Activated CD4-positive, alpha-beta T cell treated with anti-CD3 and anti-CD28 coated beads, Interleukin-2, amount 10 ng/mL, durations not matched to agents 24 days and 14 days (primary cell): ENCODE measurements at places on chromosomes 7 and 10. TPM values are rescaled to one million over a fixed set of nuclear protein-coding genes. Genes with fewer than 3 reads are reported as not detected.
A peak's percentile ranks its signal among the peaks of the same experiment; 100 is the strongest.

GRCh38 chr7:27201580-27202017 is 1.7 kb upstream of the HOXA13 start:
- no peak for DNase-seq

DNA sequence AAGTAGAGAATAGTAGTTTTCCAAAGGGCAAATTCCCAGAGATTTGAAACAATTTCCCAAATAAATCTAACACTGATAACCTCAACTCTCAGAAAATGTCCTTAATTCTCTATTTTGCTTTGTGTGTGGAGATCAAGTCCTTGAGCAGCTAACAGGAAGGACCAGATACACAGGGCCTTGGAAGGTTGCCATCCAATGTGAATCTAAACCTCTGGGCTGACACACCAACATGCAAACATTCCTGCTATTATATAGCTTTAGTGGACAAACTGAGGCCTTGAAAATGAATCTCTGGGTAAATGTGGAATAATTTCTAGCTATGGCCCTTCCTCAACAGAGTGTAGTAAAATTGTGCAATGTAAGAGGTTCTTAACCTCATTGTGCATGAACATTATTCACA is 44.1 kb upstream of the PARD3 start:
- no peak for DNase-seq

DNA sequence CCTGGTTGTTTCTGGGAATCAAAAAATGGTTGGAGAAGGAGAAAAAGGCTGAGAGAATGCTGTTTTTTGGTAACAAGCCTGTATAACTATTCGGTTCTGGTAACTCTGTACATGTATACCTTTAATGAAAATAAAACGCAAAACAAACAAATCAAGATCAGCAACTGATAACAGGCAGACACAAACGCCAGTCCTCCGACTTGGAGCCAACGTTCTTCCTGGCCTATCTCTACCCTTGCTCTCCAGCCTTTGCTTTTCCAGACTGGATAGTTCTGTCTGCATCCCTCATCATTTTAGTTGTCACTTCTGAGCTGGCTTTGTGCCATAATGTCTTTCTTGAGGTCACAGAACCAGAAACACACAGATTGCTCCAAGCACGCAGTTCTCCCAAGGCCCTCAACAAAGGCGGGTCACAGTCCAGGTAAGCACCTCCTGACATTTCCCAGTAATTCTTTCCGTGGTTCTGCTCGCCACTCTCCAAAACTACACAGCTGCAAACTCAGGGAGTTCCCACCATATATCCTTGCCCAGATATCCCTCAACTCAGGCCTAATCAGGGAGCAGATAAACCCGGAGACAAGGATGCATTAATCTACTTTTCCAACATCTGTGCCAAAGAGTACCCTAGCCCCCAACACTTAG is 20.2 kb downstream of the HIP1 start:
- no peak for DNase-seq

DNA sequence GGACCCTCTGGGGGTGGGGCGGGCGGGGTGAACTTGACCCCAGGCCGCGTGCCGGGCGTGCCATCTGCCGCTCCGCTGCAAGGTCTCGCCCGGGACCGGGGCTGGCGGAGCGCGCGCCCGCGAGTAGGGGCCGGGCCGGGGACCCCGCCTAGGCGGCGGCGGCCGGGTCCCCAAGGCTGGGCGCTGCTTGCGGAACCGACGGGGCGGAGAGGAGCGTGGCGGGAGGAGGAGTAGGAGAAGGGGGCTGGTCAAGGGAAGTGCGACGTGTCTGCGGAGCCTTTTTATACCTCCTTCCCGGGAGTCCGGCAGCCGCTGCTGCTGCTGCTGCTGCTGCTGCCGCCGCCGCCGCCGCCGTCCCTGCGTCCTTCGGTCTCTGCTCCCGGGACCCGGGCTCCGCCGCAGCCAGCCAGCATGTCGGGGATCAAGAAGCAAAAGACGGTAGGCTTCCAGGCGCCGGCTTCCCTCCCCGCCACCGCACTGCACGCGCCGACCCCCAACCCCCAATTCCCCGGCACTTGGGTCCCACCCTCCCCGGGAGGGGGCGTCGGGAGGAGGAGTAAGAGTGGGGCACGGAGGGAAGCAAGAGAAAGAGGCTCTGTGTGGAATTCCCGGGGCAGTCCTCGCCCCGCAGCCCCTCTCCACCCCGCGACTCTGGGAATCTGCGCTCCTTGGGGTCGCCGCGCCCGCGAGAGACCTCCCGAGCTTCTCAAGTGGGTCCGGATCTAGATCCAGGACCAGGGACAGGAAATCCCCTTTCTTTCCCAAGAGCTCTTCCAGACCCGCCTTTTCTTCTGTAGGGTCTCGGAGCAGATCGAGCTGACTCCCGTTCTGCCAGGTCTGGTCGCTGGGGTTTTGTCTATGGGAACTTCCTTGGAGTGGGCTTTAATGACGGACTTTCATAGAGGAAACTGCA is at the start of gene PAPSS2:
Gene PAPSS2, plus strand, starts transcription at position 308 of the 913 bp plus-strand sequence. Its CDS starts 104 bp downstream, at position 412.
- peak; percentile 68 for DNase-seq

Gene TAS2R41
- not detected in 2 replicates for total RNA-seq

Gene ZNF107
- total RNA-seq = 13.0 and 13.3 TPM in 2 replicates

DNA sequence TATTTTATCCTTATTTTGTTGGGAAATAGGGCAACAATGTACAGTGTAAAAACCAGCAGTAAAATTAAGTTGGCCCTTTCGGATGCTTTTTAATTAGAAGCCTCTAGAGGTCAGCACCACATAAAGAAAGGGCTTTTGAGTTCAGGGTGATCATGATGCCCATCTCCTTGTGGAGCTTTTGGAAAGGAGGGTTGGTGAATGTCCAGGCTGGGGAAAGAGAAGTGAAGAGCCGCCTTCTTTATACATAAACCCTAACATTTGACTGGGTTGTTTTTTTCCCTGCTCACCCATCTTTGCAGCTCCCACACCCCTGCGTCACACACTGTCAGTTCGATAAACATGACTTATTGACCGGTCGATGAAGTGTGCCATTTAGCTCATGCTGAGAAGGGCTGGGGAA is 29.8 kb downstream of the MTURN start:
- DNase-seq = no peak

DNA sequence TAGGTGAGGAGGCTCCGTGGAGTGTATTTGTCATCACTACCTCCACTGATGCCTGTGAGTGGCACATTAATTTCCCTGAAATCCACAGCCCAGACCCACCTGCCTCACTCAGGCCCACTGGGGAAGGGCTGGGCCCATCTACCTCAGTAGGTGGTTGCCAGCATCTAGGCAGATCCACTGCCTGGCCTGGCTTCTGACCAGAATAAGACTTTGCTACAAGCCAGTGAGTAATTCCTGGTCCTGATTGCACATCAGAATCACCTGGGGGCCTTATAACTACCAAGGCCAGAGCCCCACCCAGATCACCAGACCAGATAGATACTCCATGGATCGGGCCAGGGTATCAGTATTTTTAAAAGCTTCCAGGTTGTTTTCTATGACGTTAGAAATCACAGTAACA is 37.5 kb upstream of the PLEKHA1 start:
- DNase-seq = no peak

DNA sequence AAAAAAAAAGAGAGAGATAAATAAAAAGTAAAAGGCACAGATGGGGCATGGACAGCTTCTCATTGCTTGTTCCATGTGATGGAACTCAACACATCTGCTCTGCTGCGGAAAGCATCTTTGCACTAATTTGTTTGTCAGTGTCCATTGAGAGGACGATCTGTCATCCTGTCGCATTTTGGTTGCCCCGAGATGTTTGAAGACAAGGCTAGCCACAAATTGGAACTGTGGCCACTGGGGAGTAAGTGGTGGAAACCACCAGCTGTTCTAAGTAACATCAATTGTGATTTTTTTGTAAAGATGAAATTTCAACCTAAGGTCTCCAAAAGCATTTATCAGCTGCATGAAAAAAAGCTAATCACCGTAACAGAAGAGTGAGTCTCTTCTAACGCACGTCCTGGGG is 312.7 kb downstream of the ADARB2 start:
- DNase-seq = no peak

DNA sequence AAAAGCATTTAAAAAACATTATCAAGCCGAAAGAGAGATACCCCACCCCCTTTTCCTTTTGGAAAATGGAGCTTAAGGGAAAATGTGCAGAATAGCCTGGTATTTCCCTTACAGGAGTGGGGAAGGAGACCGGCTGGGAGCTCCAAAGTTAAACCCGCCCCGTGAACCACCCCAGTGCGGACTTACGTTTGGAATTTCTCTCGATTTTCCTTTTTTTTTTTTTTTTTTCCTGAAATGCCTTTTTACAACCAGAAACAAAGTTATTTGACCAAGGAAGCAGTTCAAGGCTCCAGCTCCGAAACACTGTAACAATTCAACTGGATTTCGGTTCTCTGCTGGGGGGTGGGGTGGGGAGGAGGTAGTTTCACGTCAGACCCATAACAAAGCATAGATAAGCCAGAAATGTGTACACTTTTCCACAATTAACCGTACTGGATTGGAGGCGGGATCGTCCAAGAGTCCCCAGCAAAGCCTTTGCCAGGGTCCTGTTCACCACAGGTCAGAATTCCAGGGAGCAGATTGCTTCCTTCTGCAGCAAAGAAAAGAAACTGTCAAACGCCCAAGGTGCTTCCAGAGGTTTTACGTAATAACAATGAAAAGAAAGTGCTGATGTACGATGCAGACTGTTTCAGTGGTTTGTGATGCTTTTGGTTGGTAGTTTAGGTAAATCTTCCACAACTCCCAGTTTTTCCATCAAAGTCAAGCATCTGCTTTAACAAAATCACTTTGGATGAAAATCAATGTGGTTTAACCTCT is 6.7 kb downstream of the SKIDA1 start:
- DNase-seq = peak; percentile 57

DNA sequence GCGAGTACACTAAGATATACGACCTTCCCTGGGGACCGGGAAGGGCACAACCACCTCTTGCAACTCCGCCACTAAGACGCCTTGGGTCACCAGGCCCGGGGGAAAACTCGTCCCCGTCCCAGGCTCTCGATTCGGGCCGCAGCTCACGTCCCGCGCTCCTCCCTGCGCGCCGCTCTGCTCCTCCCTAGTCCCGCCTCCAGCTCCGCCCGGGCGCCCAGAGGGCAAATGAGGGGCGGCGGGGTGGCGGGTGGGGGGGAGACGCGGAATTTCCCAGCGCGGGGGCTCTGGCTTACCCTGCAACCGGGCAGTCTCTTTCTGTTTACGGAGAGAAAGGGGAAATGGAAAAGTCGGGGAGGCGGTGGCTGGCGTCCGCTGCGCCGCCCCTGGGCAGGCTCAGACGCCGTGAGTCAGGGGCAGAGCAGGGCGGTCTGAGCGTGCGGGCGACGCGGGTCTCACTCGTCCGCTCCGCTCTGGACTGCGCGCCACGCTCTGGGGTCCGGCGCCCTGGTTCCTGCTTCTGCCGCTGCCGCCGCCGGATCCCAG is at the start of gene MAP3K8:
Gene MAP3K8, plus strand, starts transcription at position 455 of the 543 bp plus-strand sequence. CDS start 4,755 bp downstream, outside the sequence.
- DNase-seq = peak; percentile 96

- DNase-seq = no peak
Measured at GRCh38 chr7:81231301-81231838, 312.5 kb upstream of the SEMA3C start.

DNA sequence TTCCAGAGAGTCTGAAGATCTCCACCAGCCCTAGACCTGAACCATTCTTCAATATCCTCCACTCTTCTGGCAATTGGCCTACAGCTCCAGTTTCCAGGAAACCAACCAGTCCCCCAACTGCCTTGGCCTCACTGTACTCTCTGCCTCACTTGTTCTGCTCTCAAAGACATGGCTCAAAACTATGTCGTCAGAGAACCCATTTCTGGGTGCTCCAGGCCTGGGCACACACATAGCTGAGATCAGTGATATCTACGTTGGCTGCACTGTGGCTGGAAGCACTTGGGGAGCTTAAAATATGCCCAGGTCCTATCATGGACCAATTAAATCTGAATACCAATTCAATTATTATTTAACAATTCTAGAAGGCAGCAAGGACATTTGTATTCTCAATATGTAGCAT is 93.1 kb downstream of the COBL start:
- DNase-seq = no peak

- DNase-seq = no peak
Measured at GRCh38 chr7:3356173-3356572, 55.1 kb downstream of the SDK1 start.

DNA sequence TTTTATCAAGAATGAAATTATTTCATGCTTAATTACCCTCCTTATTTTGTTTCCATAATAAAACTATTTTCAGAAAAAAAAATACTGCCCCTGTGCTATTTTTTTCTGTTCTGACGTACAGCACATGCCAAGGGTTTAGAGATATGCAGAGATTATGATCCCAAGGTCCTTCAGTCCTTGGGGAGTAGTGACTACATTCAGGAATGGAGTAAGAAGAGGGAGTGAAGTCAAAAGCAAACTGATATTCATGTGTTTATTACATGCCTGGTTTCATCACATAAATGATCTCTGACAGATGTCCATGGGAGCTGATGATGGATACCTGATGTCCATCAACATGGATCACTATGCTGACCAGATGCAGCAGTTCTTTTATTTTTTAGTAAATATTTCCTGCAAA is 17.2 kb downstream of the AKAP9 start:
- no peak for DNase-seq

GRCh38 chr10:67793313-67793712 is 44.7 kb downstream of the DNAJC12 start:
- DNase-seq = no peak

GRCh38 chr7:39383136-39383535 is 183.1 kb upstream of the YAE1 start:
- no peak for DNase-seq

DNA sequence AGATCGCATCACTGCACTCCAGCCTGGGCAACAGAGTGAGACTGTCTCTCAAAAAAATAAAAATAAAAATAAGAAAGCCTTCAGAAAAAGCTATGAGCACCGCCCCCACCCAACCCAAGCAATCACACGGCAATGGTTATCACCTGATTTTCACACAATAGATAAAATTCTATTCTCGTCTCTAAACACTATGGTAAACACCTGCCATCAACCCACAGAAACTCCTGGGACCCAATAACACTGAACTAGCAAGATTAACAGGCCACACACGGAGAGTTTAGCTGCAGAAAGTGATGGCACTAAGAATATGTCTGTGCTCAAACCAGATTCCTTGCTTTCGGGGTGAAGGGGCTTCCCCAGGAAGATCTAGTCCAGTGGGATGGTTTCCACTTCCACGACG is 173.8 kb downstream of the DIP2C start:
- DNase-seq = no peak

- DNase-seq = peak; percentile 12
Measured at GRCh38 chr7:120862987-120863590, 5.1 kb upstream of the TSPAN12 start.

Gene NPTX2
- not detected in 2 replicates for total RNA-seq

- no peak for DNase-seq
Measured at GRCh38 chr10:127267442-127267841, 71.1 kb upstream of the INSYN2A start.

Gene PNLIPRP1
- not detected in 2 replicates for total RNA-seq

- no peak for DNase-seq
Measured at GRCh38 chr10:5148678-5149032, 36.3 kb downstream of the AKR1C8 start.

DNA sequence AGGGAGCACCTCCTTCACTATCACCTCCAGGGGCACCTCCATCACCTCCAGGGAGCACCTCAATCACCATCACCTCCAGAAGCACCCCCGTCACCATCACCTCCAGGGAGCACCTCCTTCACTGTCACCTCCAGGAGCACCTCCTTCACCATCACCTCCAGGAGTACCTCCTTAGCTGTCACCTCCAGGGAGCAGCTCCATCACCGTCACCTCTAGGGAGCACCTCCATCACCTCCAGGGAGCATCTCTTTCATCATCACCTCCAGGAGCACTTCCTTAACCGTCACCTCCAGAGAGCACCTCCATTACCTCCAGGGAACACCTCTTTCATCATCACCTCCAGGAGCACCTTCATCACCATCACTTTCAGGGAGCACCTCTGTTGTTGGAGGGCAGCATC is 103.0 kb downstream of the DNAJB6 start:
- DNase-seq = no peak

- no peak for DNase-seq
Measured at GRCh38 chr7:155269766-155270585, 27.7 kb upstream of the INSIG1 start.
